ENCODE measurements at places on chromosomes 16 and 17. TPM values are rescaled to one million over a fixed set of nuclear protein-coding genes. Genes with fewer than 3 reads are reported as not detected.

Gene VMP1
- total RNA-seq: 152 TPM

Gene CCL8
- not detected for total RNA-seq

Gene CCT6B
- total RNA-seq: 1.9 TPM

Gene SLFN12
- not detected for total RNA-seq

Gene MEIOB
- 2.4 TPM for total RNA-seq

Gene KRT39
- total RNA-seq: not detected

Gene MYH13
- not detected for total RNA-seq

Gene RNF167
- total RNA-seq: 93.0 TPM

Gene HOXB8
- 7.2 TPM for total RNA-seq

Gene CASKIN1
- total RNA-seq: 0.67 TPM

Gene BEAN1
- 4.4 TPM for total RNA-seq

Gene SLC38A8
- not detected for total RNA-seq

Gene UTS2R
- total RNA-seq: not detected

Gene CD300A
- total RNA-seq: 0.07 TPM

Gene MARCHF10
- 0.47 TPM for total RNA-seq

Gene MMP15
- total RNA-seq: 18.3 TPM

Gene PLEKHM1
- total RNA-seq: 30.6 TPM
